ENCODE measurements at places on chromosomes 12 and 14. TPM values are rescaled to one million over a fixed set of nuclear protein-coding genes. Genes with fewer than 3 reads are reported as not detected.

Gene SMCO2
- total RNA-seq = not detected

Gene UNC119B
- 13.2 TPM for total RNA-seq

Gene ASIC1
- 0.99 TPM for total RNA-seq

Gene RERG
- 3.8 TPM for total RNA-seq

Measured in left ventricle myocardium superior (tissue), 1 donor.